Kidney capillary endothelial cell (primary cell): ENCODE measurements at places on chromosomes 1 and 21.

DNA sequence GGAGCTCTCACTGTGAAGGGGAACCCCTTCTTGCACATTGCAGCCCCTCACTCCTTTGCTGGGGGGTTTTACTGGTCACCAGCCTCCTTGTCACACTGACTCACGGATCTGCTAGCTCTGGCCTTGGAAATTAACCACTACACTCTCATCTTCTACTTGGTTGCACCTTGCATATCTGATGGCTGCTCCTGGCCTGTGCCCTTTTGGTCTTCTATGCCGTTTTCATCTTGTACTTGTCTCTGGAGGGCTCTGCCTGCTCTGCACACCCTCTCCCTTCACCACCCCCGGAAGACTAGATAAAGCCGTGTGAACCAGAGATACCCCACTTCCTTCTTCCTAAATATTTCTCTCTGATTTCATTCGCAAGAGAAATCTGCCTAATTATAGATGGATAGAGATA is 44.6 kb downstream of the CD247 start:
- no peak for DNase-seq

- DNase-seq, result peak; percentile 36
Observed at GRCh38 chr1:30881319-30882181, 27.0 kb downstream of the SDC3 start.

GRCh38 chr1:109792056-109792831 is 28.5 kb upstream of the EPS8L3 start:
- DNase-seq, result peak; percentile 84

- DNase-seq, result peak; percentile 76
Observed at GRCh38 chr1:26278724-26279455, 996 bp upstream of the SH3BGRL3 start.

DNA sequence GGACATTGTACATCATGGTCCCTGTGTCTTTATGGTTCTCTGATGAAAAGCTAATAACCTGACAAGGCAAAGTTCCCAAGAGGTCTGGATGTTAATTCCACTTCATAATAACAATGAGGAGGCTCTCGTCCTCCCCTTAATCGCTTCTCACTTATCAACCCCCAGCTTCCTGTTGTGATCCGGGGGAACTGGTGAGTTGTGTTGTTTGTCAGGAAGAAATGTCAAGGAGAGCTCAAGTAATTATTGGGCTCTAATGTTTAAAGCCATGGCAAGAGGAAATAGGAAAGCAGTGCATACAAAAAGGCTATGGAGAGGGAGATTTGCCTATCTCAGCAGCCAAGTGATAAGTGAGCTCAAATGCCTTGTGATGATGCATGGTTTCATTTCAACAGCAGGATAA is 42.8 kb upstream of the RASAL2 start:
- DNase-seq, result peak; percentile 48

DNA sequence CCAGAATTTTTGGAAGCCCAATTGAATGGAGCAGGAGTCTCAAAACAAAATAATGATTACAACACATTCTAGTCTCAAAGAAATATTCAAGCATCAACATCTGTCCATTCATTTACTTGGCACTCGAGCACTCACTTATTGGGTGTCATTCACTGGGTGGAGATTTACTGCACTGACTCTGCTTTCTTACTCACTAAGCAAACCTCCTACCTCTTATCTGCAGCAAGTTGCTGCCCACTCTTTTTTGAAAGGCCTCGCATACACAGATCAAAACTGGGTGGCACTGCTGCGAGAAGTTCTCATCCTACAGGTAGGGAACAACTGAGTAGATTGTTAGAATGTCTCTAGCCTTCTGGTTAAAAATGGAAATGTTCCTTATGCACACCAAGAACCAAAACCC is 18.0 kb downstream of the RHBDL2 start:
- DNase-seq, result no peak

- no peak for DNase-seq
Observed at GRCh38 chr1:184101141-184101540, 49.6 kb downstream of the TSEN15 start.

DNA sequence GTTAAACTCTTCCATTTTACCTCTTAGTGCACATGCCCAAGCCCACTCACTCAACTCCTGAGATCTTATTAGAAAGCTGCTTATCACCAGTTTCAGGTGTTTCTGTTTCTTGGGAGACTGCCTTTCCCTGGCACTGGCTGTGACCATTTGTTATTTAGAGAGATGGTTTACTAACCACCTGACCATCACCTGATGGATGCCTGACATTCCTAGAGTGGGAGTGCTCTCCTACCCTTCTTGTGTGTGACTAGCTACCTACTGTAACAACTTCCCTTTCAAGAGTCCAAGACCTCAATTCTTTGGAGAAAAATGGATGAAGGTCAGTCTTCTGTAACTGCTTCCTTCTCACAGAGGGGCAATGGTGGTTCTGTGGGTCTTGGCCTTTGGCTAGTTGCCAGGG is 755.2 kb upstream of the ADAMTS5 start:
- DNase-seq, result no peak

DNA sequence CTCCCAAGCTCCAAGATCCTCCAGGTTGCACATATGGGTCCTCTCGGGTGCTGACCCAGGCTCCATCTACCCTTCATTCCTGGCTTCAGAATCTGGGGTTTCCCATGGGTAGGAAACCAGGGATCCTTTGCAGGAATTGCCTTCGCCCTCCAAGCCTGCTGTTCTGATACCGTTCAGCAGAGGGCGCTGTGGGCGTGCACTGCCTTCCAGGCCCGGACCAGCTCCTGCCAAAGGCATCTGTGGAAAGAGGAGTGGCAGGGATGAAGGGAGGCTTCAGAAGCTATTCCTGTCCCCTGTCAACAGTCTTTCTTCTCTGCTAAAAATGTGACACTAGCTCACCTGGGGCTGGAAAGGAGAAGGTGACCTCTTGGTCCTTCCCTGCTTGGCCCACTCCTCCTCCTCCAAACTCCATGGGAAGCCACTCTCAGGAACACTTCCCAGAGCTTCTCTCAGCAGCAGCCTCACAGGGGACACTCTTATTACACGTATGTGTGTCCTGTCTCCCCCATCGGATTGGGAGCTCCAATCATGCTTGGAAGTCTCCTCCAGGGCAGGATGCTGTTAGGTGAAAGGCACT is 71.2 kb downstream of the VWA5B1 start:
- peak; percentile 14 for DNase-seq

- no peak for DNase-seq
Observed at GRCh38 chr1:19495000-19495656, 9.8 kb upstream of the CAPZB start.

GRCh38 chr1:65949230-65949626 is 156.5 kb downstream of the PDE4B start:
- no peak for DNase-seq

- DNase-seq, result no peak
Observed at GRCh38 chr1:19481826-19482398, 3.4 kb downstream of the CAPZB start.

- DNase-seq, result no peak
Observed at GRCh38 chr1:113146242-113147072, 73.5 kb downstream of the LRIG2 start.

DNA sequence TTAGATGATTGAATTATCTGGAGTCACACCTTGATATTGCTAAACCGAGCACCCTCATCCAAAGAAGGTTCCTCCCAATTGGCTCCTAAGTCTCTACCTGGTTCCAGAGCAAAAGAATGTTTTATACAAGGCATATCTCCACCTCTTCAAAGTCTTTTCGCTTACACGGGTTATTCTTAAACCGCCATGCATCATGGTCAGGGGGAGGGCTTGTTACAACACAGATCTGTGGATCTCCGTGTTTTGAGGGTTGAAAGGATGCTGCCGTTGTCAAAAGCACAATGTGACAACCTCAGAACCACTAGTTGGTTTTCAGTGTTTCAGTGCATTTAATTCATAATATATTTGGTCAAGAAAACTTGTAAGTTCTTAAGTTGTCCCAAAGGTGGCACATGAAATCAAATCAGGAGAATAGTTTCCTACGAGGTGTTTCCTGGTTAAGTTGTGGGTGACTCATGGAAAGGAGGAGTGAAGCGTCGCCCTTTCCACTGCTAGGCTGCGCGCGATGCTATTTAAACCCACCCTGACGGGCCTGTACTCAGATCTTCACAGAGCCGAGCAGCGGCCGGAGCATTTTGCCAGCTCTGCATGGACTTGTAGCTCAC is 1531.6 kb upstream of the TPTE start:
- DNase-seq, result no peak

DNA sequence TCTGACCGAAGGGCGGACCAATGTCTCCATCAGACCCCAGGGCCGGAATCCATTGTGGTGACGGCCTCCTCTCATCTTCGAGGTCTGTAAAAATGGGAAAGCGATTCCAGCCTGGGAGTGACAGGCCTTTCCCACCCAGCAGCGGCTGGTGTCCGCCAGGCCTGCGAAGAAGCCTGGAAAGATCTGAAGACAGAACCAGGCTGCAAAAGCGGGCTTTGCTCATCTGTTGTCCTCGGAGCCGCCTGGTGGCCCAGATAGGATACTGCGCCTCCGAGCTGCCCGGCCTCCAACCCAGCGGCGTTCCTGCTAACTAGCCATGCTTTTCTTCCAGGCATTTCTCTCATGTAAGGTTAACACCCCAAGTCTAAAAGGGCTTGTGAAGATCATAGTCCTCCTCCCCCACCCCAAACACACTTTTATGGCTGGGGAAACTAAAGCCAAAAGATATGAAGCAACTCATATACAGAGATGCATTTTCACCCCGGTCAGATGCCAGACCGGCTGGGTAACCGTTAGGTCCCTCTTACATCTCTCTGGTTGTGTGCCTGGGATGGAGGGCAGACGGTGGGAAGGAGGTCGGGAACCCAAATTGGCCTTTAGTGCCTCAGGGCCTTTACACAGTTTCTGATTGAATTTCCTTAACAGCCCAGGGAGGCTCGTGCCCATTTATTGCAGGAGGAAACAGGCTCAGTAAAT is 1.9 kb upstream of the DHRS3 start:
- DNase-seq, result peak; percentile 80

DNA sequence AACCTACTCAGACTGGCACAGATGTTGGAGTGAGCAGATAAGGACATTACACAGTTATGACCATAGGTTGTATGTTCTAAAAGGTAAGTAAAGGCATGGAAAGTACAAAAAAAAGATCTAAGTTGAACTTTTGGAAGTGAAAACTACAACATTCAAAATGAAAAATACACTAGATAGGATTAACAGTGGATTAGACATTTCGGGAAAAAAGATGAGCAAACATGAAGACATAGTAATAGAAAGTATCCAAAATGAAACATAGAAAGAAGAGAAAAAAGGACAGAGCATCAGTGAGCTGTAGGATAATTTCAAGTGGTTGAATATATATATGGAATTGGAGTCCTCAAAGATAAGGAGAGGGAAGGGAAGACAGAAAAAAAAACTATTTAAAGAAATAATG is 34.0 kb upstream of the CR2 start:
- DNase-seq, result no peak

GRCh38 chr1:223211323-223211985 is 68.4 kb upstream of the TLR5 start:
- DNase-seq, result no peak

DNA sequence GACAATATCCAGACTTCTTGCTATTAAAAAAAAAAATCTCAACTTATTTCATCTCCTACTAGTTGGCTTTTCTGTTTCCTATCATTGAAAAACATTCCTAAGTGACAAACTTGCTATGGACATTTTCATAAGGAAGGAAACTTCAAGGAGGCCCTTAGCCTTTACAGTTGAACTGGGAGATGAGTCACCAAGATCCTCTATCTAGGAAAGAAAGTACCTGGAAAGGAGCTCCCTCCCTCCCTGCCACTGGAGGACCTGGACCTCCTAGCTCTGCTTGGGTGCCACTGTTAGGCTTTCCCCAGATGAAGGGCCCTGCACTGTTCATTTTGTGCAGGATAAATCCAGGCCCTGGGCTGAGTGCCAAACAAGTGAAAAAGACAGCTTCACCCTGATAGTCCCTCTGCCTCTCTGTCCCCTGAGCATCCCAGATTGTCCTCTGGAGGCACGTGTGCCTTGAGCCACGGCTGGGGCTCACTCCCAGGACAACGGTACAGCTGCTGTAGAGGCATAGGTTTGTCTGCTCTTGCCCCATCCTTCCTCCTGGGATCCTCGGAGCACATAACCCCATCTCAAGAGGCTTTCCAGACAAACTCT is 40.2 kb upstream of the SOX13 start:
- no peak for DNase-seq
